ENCODE measurements at places on chromosomes 4 and X. TPM values are rescaled to one million over a fixed set of nuclear protein-coding genes. Genes with fewer than 3 reads are reported as not detected.
A peak's percentile ranks its signal among the peaks of the same experiment; 100 is the strongest.

DNA sequence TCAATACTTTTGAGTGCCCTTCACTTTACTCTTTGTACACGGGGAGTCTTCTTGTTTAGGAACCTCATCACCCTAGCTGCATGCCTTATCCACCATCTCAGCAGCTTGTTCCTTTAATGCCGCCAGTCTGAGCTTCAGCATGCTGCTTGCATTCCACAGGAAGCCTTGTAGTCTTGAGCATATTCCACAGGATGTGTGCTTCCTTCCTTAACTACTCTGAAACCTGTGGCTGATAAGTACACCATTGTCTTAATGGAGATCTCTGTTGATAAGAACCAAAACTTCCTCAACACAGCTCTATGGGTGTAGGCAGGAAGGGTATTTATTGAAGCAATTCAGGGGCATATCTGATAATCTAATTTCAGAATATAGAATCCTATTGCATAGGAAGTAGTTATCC is 24.4 kb upstream of the CCNI start:
- H3K27ac ChIP-seq, result no peak overlapping the region
- H3K4me3 ChIP-seq, result no peak overlapping the region
- H3K36me3 ChIP-seq, result no peaks in the 10 kb centered on the region
- DNase-seq, result no peak
- H3K27me3 ChIP-seq, result no peaks in the 10 kb centered on the region

DNA sequence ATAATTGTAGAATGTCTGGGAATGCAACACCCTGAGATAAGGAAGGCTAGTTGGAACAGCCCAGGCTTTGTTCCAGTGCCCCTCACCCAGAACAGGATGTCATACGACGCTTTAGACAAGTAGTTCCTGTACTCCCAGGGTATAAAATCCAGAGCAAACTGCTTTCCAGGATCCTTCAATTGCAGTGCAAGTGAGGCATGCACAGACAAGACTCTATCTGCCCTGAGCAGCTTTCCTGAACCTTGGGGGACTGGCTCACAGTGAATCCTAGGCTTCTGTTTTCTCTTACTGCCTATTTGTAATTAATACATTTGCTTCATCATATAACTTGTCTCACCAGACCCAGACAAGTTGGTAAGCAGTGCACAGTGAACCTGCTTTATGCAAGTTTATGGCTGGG is 48.4 kb upstream of the IL9R start:
- H3K4me3 ChIP-seq, result no peak overlapping the region
- H3K27ac ChIP-seq, result no peak overlapping the region
- H3K36me3 ChIP-seq, result peaks cover 8% of the 10 kb centered on the region
- no peaks in the 10 kb centered on the region for H3K27me3 ChIP-seq
- no peak for DNase-seq
- no peaks in the 10 kb centered on the region for H3K4me1 ChIP-seq

PASD1 gene
- not detected for total RNA-seq

DNA sequence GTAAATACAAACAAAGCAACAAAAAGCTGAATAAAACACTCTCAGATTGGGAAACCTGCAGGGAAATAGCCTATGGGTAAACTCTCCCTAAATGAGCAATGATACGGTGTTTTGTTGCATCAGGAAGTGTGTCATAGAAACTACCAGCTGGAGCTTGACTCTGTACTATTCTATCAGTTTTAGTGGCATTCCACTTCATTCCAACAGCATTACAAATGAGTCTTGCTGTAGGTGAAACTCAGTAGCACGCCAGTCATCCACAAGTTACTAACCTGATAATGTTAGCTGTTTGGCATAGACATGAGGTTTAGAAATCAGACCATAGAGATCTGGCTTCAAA is 24.9 kb downstream of the FGFBP1 start:
- no peaks in the 10 kb centered on the region for H3K4me1 ChIP-seq
- no peak overlapping the region for H3K4me3 ChIP-seq
- DNase-seq, result no peak
- peaks cover 6% of the 10 kb centered on the region for H3K27me3 ChIP-seq

GRCh38 chr4:40247350-40247749 is 50.5 kb downstream of the RHOH start:
- H3K27me3 ChIP-seq, result no peaks in the 10 kb centered on the region
- H3K4me1 ChIP-seq, result peaks cover 83% of the 10 kb centered on the region
- peak; percentile 61 for DNase-seq
- peak overlapping the region; percentile 84 for H3K27ac ChIP-seq
- H3K4me3 ChIP-seq, result no peak overlapping the region

GRCh38 chr4:163167333-163167626 is 590 bp upstream of the NAF1 start:
- peaks cover 30% of the 10 kb centered on the region for H3K4me1 ChIP-seq
- peak overlapping the region; percentile 93 for H3K27ac ChIP-seq
- H3K4me3 ChIP-seq, result peak overlapping the region; percentile 75
